Lung (tissue), 17 donors: ENCODE measurements at places on chromosomes 1 and 21. TPM values are rescaled to one million over a fixed set of nuclear protein-coding genes. Genes with fewer than 3 reads are reported as not detected.

Gene CACHD1
- 4.7 TPM for polyA plus RNA-seq

Gene RPTN
- polyA plus RNA-seq: not detected

Gene TDRD10
- 12.6 TPM for polyA plus RNA-seq

Gene CORT
- polyA plus RNA-seq: 0.20 TPM

Gene OR2L2
- polyA plus RNA-seq: not detected

Gene OLFM3
- polyA plus RNA-seq: not detected

Gene LGR6
- polyA plus RNA-seq: 0.57 TPM

Gene DTL
- polyA plus RNA-seq: 1.1 TPM

Gene PLPPR5
- 0.05 TPM for polyA plus RNA-seq

Gene ADAMTS5
- polyA plus RNA-seq: 0.88 TPM

Gene DISC1
- polyA plus RNA-seq: 2.4 TPM

Gene BTBD8
- 1.2 TPM for polyA plus RNA-seq

Gene DMBX1
- polyA plus RNA-seq: not detected

Gene FAM167B
- polyA plus RNA-seq: 5.9 TPM

Gene PRKAA2
- 0.38 TPM for polyA plus RNA-seq

Gene SASS6
- 1.3 TPM for polyA plus RNA-seq

Gene FALEC
- not detected for polyA plus RNA-seq

Gene NBPF4
- polyA plus RNA-seq: 0.01 TPM

Gene OR2AK2
- polyA plus RNA-seq: not detected

Gene RBP7
- polyA plus RNA-seq: 9.7 TPM

Gene HSD11B1
- 74.6 TPM for polyA plus RNA-seq

Gene C1orf94
- not detected for polyA plus RNA-seq

Gene S100A12
- 43.9 TPM for polyA plus RNA-seq

Gene SPATA45
- not detected for polyA plus RNA-seq

Gene FCRL6
- 0.82 TPM for polyA plus RNA-seq

Gene UBL4B
- not detected for polyA plus RNA-seq

Gene NOTCH2NLA
- polyA plus RNA-seq: 22.9 TPM

Gene OLFML3
- 9.7 TPM for polyA plus RNA-seq

Gene CNIH3
- polyA plus RNA-seq: 2.8 TPM

Gene SLC30A2
- polyA plus RNA-seq: 0.02 TPM

Gene UBE2U
- not detected for polyA plus RNA-seq

Gene HSD3B2
- polyA plus RNA-seq: not detected

Gene LDLRAD1
- polyA plus RNA-seq: 8.0 TPM

Gene NPHS2
- polyA plus RNA-seq: not detected

Gene A3GALT2
- polyA plus RNA-seq: not detected

Gene VASH2
- polyA plus RNA-seq: 0.26 TPM
